ENCODE measurements at places on chromosomes 3 and 15.

GRCh38 chr15:35495080-35495479 is 50.9 kb downstream of the DPH6 start:
- DNase-seq: no peak

DNA sequence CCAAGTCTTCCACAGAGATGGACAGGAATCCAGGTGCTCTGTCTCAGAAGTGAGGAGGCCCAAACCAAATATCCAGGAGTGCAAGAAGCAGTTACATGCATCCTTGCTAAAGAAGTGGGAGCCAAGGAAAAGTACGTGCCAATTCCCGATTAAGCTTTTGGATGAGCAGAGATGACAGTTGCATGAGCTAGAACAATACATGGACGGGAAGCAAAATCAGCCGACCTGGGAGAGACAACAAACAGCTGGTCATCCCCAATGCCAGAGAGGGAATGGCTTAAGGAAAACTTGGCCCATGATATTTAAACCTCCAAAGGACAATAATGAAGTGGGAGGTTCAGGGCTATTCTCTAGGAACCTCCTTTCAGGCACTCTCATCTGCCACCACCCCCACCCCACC is 86.0 kb upstream of the ABHD17C start:
- DNase-seq: no peak

DNA sequence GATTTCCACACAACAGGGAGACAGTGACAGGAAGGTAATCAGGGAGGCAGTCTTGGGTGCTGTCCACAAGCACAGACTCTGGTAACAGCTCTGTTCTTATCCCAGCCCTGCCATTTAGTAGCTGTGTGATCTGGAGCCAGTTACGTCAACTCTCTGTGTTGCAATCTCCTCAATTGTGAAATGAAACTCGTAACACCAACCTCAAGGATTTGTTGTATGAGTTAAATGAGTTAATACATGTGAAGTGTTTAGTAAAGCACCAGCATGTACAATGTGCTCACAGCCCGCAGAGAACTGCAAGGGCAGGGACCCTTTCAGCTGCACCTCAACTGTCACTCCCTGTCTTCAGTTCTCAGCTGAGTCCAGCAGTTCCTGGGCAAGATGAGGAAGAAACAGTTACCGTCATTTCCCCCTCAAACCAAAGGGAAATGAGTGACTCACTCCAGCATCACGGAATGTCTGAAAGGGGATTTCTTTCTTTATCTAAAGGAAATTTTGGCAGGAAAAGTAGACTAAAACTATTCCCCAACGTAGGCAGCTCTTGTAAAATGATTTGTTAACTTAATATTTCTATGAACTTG is 39.9 kb upstream of the MB21D2 start:
- no peak for DNase-seq

DNA sequence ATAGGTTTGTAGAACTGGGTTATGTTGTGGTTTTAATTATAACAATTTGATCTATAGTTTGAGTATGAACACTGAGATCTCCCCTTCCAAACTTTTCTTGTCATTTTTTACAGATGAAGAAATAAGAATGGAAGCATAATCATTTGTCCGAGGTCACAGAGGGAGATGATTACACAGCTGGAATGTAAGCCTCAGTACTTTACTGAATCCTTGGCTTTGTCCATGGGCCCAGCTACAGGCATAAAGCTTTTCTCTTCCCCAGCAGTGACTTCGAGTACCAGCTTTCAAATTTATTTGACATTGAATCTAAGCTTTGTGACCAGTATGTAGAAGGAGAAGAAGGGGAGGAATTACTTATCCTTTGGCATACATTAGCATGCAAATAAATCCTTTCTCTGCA is 80.9 kb upstream of the DCBLD2 start:
- no peak for DNase-seq

GRCh38 chr3:142987080-142987700 is 14.2 kb upstream of the U2SURP start:
- DNase-seq: peak; percentile 3

GRCh38 chr15:56460071-56460470 is 4.9 kb downstream of the MNS1 start:
- DNase-seq: no peak

- no peak for DNase-seq
Observed at GRCh38 chr3:25527801-25528200, 99.7 kb downstream of the RARB start.

DNA sequence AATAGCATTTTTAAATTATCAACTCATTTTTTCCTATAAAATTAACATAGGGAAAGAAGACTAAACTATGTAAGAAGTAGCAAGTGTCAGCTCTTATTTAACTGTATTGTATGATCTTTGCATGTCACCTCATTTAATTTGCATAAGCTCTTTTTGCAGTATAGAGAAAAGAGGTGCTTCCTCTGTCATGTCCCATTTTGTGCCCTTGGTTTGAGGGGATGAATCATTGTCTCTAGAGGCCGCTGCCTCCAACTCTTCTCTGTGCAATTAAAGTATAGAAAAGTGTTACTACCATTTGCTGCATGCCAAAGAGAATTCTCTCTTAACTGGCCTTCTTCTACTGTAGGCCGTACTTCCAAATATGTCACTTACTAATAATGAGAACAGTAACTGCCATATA is 93.4 kb downstream of the LRRC28 start:
- no peak for DNase-seq

DNA sequence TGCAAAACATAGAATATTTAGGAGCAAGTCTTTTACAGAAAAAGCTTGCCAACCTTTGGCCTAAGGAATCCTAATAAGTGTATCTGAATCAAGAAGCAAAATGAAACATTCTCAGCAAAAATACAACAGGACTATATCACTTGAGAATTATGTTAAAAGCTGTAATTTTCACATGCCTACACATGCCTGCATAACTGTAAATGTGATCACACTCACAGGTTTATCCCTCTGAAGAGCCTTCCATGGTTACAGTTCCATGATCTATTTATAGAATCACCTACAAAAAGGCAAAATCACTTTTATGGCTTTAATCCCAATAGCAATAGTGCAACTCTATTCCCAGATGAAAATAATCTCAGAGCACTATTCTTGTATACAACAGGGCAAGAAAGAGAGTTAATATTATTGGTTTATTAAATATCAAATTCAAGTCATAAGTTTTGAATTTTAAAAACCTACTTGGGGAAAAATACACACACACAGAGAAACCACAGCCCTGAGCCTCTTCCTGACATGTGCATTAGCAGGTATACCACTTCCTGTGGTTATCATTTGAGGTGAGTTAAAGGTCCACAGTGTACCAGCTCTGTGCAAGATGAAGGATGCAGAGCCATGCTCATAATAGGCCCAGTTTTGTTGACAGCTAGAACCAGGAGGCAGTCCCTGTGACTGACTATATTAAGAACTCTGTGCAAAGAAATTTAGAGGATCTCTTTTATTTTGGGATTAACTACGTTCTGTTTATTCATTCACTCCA is 252.5 kb upstream of the TGFBR2 start:
- no peak for DNase-seq
